ENCODE measurements at places on chromosomes 11 and 22.

GRCh38 chr11:102469196-102469821, 16.7 kb upstream of the TMEM123 start:
- no peaks in the 10 kb centered on the region for H3K36me3 ChIP-seq
- H3K27me3 ChIP-seq: no peaks in the 10 kb centered on the region
- H3K4me3 ChIP-seq: no peak overlapping the region
- DNase-seq: no peak

DNA sequence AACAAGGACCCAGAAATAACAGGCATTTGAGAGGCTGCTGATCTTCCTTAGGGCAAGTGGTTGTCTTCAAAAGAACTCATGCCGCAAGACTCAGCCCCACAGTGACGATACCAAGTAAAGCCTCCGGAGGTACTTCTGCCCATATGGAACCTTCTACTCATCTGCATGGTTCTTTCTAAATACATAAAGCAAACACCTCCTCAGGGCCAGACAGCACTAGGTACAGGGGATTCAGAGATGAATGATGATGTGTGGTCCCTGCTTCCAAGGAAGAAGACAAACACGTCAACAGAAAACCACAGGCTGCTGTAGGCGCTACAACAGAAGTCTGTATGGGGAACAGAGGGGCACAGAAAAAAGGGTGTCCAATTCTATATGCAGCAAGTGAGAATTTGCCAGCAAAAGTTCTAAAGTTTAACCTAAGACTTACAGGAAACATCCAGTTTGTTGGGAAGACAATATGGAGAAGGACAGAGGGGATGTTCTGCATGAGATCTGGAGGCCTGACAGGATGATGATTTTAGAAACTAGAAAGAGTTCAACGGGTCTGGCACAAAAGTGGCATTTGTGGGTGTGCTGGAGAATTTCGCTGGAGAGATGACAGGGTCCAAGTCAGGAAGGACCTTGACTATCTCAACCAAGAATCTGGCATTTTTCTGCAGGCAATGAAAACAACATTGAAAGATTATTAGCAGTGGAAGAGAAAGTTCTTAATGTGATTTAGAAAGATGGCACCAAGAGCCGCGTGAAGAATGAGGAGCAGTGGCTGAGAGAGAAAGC, 23.7 kb downstream of the JAML start:
- no peak overlapping the region for H3K27ac ChIP-seq
- DNase-seq: no peak
- H3K4me3 ChIP-seq: no peak overlapping the region
- H3K27me3 ChIP-seq: peaks cover 2% of the 10 kb centered on the region
- no peaks in the 10 kb centered on the region for H3K36me3 ChIP-seq
- H3K4me1 ChIP-seq: no peaks in the 10 kb centered on the region

DNA sequence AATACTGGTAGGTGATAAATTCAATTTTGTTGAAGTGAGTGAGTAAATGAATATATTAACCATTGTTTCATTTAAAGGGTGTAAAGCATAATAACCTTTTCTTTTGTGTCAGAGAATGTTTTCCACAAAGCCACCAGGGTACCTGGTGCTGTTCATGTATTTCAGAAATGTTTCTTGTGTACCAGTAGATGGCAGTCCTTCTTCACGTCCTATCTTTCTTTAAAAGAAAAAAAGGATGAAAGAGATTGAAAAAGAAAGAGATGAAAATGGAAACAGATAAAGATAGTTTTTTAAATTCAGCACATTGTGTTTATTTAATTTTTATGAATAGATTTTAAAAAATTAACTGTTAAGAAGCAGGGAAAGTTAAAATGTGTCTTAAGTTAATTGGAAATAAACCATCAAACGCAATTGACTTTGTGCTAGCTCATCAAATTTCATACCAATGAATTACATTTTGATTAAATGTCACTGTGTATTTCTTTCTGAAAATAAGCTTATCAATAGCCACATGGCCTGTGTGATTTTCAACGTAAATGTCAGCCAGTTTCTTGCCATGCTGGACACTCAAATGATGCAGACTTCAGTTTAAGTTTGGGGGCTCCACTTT, 65.5 kb upstream of the CHORDC1 start:
- no peaks in the 10 kb centered on the region for H3K27me3 ChIP-seq
- no peaks in the 10 kb centered on the region for H3K36me3 ChIP-seq
- DNase-seq: no peak
- H3K4me3 ChIP-seq: no peak overlapping the region
- H3K4me1 ChIP-seq: no peaks in the 10 kb centered on the region

GRCh38 chr11:128026596-128026995, 560.8 kb downstream of the ETS1 start:
- H3K4me1 ChIP-seq: no peaks in the 10 kb centered on the region
- no peaks in the 10 kb centered on the region for H3K27me3 ChIP-seq
- no peak overlapping the region for H3K4me3 ChIP-seq
- no peaks in the 10 kb centered on the region for H3K36me3 ChIP-seq

- H3K27me3 ChIP-seq: no peaks in the 10 kb centered on the region
- H3K36me3 ChIP-seq: peaks cover 18% of the 10 kb centered on the region
- H3K4me3 ChIP-seq: peak overlapping the region; percentile 66
- DNase-seq: peak; percentile 86
- H3K4me1 ChIP-seq: peaks cover 10% of the 10 kb centered on the region
- no peak overlapping the region for H3K27ac ChIP-seq
Measured at GRCh38 chr22:35350539-35351503, 30.1 kb upstream of the HMOX1 start.

DNA sequence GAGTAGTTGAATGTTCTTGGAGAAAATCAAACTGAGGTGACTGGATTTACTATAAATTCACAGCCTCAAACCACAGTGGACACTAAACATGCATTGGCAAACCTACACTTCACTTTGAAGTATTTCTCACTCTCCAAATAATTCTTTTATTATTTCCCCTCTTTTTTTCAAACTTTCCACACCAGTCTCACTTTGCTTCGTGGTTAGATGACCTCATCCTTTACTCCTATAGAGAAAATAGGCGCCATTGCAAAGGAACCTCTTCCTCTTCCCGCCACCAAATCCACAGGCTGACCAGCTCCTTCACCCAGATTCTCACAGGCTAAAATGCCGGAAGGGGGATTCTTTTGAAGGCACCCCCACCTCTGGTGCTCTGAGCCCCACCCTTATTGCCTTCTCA, 33.4 kb downstream of the HTR3A start:
- no peak for DNase-seq
- no peaks in the 10 kb centered on the region for H3K4me1 ChIP-seq
- H3K27me3 ChIP-seq: no peaks in the 10 kb centered on the region
- no peak overlapping the region for H3K4me3 ChIP-seq

DNA sequence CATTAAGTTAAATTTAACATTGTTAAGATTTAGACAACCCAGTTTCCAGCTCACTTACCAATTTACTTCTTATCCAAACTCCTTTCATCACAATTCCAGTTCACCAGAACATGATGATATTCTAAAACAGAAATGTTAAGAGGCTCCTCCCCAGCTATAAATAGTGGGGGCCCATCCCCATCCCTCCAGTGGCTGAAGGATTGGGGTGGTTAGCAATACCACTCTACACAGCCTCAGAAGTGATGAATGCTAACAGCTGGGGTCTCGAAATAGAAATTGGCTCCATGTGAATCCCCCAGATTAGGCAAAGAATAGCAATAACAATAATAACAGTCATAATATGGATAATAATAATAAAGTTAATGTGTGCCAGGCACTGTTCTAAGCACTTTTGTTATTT, 97.9 kb upstream of the NCAM1 start:
- H3K27me3 ChIP-seq: no peaks in the 10 kb centered on the region
- H3K4me3 ChIP-seq: no peak overlapping the region
- no peak for DNase-seq

- no peaks in the 10 kb centered on the region for H3K27me3 ChIP-seq
- no peaks in the 10 kb centered on the region for H3K4me1 ChIP-seq
- H3K4me3 ChIP-seq: no peak overlapping the region
- DNase-seq: no peak
- H3K27ac ChIP-seq: no peak overlapping the region
Measured at GRCh38 chr11:111406091-111406490, 27.0 kb upstream of the POU2AF1 start.

- H3K36me3 ChIP-seq: peaks cover 19% of the 10 kb centered on the region
- H3K27me3 ChIP-seq: no peaks in the 10 kb centered on the region
- H3K4me1 ChIP-seq: peaks cover 3% of the 10 kb centered on the region
- no peak overlapping the region for H3K27ac ChIP-seq
Measured at GRCh38 chr11:102120437-102120973, 10.3 kb downstream of the YAP1 start.

- no peak overlapping the region for H3K27ac ChIP-seq
- H3K4me1 ChIP-seq: no peaks in the 10 kb centered on the region
- H3K36me3 ChIP-seq: no peaks in the 10 kb centered on the region
- H3K4me3 ChIP-seq: no peak overlapping the region
Measured at GRCh38 chr11:113019711-113020110, 58.5 kb downstream of the NCAM1 start.

GRCh38 chr22:29073618-29074275, 912 bp downstream of the KREMEN1 start:
- H3K36me3 ChIP-seq: no peaks in the 10 kb centered on the region
- peak; percentile 75 for DNase-seq
- H3K4me3 ChIP-seq: peak overlapping the region; percentile 68
- H3K27ac ChIP-seq: no peak overlapping the region

DNA sequence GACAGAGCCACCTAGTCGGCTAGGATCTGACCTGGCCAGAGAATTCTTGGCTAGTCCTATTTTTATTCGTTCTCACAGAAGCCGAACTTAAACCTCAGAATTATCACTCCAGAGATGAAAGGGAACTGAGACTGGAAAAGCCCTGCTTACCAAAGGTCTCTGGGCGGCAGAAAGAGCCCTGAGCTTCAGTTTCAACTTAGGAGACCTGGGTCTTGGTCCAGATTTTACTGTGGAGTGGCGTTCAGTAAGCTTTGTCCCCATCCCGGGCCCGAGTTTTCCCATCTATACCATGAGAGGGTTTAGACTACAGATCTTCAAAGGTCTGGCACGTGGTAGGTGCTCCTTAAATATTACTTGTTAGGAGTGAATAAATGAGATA, 516 bp downstream of the NEU3 start:
- no peak overlapping the region for H3K27ac ChIP-seq
- H3K36me3 ChIP-seq: no peaks in the 10 kb centered on the region
- no peaks in the 10 kb centered on the region for H3K4me1 ChIP-seq

- H3K36me3 ChIP-seq: no peaks in the 10 kb centered on the region
- no peaks in the 10 kb centered on the region for H3K4me1 ChIP-seq
- no peak overlapping the region for H3K27ac ChIP-seq
- peak; percentile 36 for DNase-seq
- H3K4me3 ChIP-seq: no peak overlapping the region
- no peaks in the 10 kb centered on the region for H3K27me3 ChIP-seq
Measured at GRCh38 chr11:91081440-91082043, 858.7 kb upstream of the CHORDC1 start.

GRCh38 chr11:115170133-115170815, 333.9 kb downstream of the CADM1 start:
- DNase-seq: no peak
- H3K4me1 ChIP-seq: no peaks in the 10 kb centered on the region
- H3K27ac ChIP-seq: no peak overlapping the region
- H3K27me3 ChIP-seq: no peaks in the 10 kb centered on the region
- H3K4me3 ChIP-seq: no peak overlapping the region

DNA sequence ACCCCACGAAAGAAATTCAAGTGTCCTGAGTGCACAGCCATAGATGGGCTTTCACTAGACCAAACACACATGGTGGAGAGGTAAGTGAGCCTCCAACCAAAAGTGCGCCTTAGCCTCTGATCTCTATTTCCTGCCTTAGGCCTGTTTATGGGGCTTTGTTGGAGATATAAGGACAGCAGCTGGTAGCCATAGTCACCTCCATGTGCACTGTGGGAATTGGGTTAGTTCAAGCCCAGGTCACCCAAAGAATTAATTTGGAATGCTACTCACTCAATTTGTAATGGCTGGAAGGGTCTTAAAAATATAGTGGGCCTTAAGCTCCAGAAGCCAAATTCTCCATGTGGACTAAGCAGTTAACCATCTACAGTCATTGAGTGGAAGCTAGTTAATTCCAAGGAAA, 73.6 kb downstream of the ALX4 start:
- no peak for DNase-seq
- peaks cover 4% of the 10 kb centered on the region for H3K36me3 ChIP-seq
- H3K27ac ChIP-seq: no peak overlapping the region

DNA sequence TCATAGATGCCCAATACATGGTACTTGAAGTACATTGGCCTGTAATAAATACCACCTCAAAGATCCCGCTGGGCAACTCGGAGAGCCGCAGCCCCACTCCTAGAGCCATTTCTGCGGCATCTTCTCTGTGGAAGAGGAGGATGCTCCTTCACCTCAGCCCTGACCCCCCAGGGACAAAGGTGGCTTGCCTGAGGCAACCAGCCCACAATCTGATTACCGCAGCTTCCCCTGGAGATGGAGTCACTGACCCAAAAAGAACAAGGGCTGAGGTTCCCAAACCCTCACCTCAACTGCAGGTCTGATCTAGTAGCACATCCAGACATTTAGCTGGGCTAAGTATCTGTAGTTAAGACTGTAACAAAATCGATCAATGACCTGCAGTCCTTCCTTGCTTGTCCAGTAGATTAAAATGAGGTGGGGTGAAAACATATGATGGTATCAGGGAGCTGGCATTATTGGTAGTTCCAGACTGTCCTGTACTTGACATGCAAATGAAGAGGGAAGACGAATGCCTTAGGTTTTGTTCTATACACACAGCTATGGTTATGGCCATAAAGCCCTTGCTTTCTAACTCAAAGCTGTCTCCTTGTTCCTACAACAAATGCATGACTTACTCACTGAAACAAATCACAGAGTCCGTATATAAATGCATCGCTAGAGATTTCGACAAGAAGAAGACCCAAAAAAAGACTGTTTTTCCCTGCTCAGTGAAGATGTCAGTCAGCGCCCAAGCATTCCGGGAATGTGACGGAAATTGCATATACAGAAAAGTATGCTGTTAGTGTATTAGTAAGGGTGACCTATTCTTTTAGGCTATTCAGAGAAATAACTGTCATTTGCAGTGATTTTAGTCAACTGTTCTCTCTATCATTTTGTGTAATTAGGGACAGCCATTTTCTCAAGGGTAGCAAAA, 33.7 kb downstream of the C11orf71 start:
- DNase-seq: peak; percentile 83
- no peaks in the 10 kb centered on the region for H3K27me3 ChIP-seq
- H3K4me3 ChIP-seq: no peak overlapping the region

- no peaks in the 10 kb centered on the region for H3K4me1 ChIP-seq
- H3K27ac ChIP-seq: no peak overlapping the region
- no peak overlapping the region for H3K4me3 ChIP-seq
- H3K36me3 ChIP-seq: no peaks in the 10 kb centered on the region
- DNase-seq: no peak
Measured at GRCh38 chr11:90512846-90513245, 290.0 kb upstream of the CHORDC1 start.

- no peaks in the 10 kb centered on the region for H3K27me3 ChIP-seq
- no peak overlapping the region for H3K27ac ChIP-seq
- H3K36me3 ChIP-seq: no peaks in the 10 kb centered on the region
- DNase-seq: no peak
Measured at GRCh38 chr22:48807155-48807554, 1020.5 kb downstream of the BRD1 start.

DNA sequence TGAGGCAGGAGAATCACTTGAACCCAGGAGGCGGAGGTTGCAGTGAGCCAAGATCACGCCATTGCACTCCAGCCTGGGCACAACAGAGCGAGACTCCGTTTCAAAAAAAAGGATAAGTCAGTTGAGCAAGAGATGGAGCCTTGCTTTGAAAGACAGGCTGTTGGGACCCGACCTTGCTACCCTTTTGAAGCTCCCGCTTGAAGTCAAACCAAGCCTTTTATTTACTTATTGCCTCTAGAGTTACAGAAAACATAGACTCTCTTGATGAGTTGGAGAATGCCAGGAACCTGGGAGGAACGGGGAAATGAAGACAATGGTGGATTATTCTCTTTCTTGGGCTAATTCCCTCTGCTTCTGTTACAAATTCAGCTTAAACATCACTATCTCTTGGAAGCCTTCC, 4.9 kb downstream of the SYN3 start:
- H3K27ac ChIP-seq: no peak overlapping the region
- no peak for DNase-seq
- no peak overlapping the region for H3K4me3 ChIP-seq
- H3K36me3 ChIP-seq: no peaks in the 10 kb centered on the region
- H3K27me3 ChIP-seq: peaks cover 19% of the 10 kb centered on the region
